ENCODE measurements at places on chromosomes 5 and 9.

DNA sequence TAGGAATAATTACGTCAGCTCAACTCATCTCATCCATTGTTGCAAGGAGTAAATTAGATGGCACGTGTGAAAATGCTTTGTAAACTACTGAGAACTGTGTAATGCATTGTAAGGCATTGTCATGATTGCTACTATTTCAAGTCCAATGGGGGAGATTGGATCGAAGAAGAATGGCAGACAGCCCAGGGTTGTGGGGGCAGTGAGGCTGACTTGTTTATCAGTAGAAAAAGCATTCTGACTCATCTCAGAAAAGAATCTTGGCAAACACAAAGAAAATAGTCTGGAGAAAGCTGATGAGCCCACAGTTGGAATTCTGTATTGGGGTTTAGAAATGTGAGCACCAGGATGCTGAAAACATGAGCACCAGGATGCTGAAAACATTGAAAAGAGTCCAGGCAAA lies 28.0 kb upstream of the DAP start:
- DNase-seq, result no peak

GRCh38 chr5:173493040-173493439 lies 123.4 kb downstream of the BOD1 start:
- DNase-seq, result no peak

DNA sequence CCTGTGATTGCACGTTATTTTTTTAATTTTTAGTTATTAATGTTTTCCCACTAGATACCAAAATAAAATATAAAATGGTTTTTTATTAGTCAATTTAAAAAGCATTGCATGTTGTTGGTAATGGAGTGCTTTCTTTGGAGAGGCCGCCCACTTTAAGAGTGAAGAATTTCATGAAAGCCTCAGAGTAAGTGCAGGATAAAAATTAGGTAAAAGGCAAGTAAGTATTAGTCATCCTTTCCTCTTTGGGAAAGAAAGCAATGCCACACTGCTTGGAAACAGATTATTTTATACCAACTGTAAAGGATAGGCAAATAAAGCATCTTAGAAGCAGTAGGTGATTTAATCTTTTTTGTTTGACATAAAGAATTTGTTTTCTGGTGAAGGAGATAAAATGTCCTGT lies 62.9 kb downstream of the HSD17B4 start:
- no peak for DNase-seq

DNA sequence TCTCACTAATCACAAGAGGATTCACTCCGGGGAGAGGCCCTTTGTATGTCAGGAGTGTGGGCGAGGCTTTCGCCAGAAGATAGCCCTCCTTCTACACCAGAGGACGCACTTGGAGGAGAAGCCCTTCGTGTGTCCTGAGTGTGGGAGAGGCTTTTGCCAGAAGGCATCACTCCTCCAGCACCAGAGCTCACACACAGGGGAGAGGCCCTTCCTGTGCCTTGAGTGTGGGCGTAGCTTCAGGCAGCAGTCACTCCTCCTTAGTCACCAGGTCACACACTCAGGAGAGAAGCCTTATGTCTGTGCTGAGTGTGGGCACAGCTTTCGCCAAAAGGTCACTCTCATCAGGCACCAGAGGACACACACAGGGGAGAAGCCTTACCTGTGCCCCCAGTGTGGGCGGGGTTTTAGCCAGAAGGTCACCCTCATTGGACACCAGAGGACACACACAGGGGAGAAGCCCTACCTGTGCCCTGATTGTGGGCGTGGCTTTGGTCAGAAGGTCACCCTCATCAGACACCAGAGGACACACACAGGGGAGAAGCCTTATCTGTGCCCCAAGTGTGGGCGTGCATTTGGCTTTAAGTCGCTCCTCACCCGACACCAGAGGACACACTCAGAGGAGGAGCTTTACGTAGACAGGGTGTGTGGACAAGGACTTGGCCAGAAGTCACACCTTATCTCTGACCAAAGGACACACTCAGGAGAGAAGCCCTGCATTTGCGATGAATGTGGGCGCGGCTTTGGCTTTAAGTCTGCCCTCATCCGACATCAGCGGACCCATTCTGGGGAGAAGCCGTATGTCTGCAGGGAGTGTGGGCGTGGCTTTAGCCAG lies 27.8 kb downstream of the NUTM2F start:
- DNase-seq, result no peak

DNA sequence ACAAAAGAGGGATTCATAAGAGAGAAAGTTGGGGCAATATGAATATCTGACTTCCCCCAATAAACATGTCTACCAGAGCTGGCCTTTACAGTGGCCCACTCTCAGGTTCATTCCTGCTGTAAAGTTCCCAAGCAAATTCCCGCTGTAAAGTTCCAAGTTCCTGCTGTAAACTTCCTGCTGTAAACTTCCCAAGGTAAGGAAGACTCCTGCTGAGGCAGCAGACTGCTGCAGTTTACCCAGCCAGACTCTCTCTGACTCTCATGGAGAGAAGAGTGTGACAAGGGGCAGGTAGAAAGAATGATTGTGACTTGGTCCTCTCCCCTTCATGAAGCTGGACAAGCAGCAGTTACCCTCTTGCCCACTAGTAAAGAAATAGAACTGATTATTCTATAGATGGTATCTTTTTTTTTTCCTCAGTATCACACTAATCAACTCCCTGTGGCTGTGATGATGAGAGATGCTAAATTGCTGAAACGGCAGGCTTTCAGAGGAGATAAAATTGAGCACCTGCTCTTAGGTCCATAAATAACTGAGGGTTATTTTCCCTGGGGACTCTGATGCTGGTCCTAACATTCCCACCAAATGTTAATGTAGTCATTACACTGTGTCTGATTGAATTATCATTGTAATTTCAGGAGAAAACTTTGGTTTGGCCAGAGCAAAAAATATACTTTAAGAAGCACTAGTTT lies 220.4 kb downstream of the PARP8 start:
- no peak for DNase-seq

GRCh38 chr5:106966686-106967315 lies 703.9 kb downstream of the EFNA5 start:
- no peak for DNase-seq

- DNase-seq, result no peak
Observed at GRCh38 chr5:73189871-73190376, 16.9 kb downstream of the TMEM174 start.

DNA sequence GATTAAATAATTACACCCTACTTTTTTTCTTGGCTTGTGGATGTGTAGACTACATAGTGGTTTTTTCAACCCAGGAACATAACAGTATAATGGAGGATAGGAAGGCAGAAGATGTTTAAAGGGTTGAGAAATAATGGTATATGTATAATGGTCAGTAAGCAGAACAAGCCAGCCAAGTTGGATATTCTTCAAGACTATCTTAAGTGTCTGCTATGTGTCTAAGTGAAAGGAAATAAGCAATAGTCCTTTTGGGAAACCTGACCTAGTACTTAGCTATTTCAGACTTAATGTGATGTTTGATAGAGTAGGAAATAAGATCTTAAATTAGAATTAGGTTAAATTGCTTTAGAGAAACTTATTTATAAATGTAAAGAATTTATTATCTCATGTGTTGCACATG lies 85.7 kb downstream of the PTPDC1 start:
- DNase-seq, result no peak

GRCh38 chr5:111694133-111694532 lies 62.9 kb downstream of the NREP start:
- no peak for DNase-seq

GRCh38 chr9:74458832-74459231 lies 38.3 kb upstream of the RORB start:
- DNase-seq, result no peak

- DNase-seq, result no peak
Observed at GRCh38 chr5:20974426-20974825, 986.4 kb upstream of the CDH18 start.

- DNase-seq, result no peak
Observed at GRCh38 chr9:5459289-5459829, 9.0 kb downstream of the CD274 start.

GRCh38 chr9:97572196-97572891 lies 60.8 kb downstream of the TSTD2 start:
- no peak for DNase-seq

GRCh38 chr9:93391898-93392297 lies 59.6 kb upstream of the FAM120A start:
- no peak for DNase-seq

GRCh38 chr5:94793816-94794198 lies 175.3 kb downstream of the SLF1 start:
- no peak for DNase-seq

GRCh38 chr5:134554319-134555222 lies 29.1 kb downstream of the JADE2 start:
- peak; percentile 39 for DNase-seq

DNA sequence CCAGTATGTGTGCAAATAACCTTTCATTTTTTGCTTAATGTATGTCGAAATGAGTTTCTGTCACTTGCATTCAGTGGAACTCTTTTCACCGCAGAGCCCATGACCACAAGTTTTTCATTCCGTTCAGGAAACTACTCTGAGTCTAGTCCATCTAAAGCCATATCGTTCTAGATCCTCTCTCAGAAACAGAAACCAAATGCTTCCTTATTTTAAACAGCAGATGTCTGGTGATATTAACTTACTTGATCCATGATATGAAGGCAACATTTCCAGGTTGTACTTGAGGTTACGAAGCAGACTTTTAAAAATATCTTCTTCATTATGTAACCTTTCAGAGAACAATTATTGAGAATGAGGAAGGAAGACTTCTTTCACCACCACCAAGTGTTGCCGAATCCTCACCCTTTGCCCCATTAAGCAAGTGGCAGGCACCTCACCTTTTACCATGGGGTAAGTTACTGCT lies 72.4 kb upstream of the GNAQ start:
- no peak for DNase-seq

DNA sequence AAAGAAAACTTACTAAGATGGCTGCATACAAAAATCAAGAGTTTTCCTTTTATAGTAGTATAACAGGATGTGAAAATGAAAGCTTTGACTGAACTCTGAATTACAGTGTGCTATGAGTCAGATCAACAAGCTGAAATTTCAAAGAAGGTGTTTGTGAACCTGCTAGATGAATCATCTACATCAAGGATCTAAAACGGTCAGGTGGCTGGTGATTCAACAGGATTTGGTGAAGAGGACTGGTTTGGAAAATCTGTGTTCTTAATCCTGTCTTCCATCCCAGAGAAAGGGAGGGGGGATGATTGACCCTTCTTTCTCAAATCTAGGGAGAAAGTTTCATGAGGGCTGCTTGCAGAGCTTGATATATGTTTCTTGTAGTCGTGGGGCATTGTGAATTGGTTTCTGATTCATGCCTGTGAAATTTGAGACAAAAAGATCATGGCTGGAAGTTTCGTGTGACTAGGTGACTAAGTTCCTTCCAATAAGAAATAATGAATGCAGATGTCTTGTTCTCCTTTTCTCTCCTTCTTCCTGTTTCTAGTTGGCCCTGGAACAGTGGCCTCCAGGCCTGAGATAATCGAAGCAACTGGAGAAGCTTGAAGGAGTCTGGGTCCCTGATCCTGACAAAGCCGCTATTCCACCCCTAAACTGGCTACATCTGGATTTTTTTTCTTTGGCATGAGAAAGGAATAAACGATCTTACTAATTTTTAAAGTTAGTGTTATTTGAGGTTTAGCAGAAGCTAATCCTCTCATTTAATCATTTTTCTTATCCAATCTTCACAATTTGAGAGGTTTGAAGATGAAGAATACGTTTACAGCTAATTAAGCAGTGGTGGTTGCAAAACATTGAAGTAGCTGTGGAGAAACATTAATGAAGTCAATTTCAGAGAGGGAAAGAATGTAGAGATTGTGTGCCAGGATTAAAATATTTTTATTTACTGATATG lies 67.2 kb downstream of the MRPS30 start:
- DNase-seq, result no peak

- DNase-seq, result no peak
Observed at GRCh38 chr5:103801681-103802080, 239.1 kb upstream of the NUDT12 start.

DNA sequence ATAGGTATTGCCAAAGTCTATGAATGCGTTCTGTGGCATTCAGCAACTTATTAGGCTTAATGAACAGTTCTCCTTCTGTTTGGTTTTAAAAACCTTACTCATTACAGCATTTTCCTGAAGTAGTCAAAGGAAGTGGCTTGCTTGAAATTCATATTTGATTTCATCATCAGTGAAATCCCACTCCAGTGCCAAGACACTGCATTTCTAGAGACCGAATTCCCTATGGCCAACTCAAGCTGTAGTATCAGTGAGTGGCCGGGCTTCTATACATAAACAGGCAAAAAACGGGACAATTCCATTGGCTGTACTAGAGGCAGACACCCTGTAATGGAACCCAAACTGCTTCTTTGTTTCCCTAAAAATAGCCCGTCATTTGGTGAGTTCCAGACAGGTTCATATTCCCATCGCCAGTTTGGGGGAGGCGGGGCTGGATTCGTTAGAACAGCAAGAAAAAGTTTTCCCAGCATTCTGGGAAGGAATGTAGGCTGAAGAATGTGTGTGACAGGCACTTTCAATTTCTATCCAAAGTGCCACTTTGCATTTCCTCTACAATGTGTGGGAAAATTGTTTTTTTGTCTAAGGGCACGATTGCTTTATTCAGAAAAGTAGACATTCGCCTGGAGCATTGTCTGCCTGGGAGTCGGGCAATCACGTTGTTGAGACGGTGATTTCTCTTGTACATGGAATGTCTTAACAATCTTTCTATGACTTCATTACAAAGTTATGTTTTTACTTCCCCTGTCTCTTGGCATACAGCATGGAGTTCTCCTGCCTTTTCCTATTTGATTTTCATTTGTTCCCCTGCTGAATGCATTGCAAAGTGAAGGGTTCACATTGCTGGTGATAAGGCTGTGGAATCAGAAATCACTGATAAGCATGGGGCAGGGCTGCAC lies 141.8 kb upstream of the MAST4 start:
- no peak for DNase-seq

GRCh38 chr9:8871396-8871795 lies 1071.8 kb upstream of the DMAC1 start:
- DNase-seq, result no peak

- DNase-seq, result no peak
Observed at GRCh38 chr9:77435688-77436087, 212.4 kb downstream of the GNA14 start.

DNA sequence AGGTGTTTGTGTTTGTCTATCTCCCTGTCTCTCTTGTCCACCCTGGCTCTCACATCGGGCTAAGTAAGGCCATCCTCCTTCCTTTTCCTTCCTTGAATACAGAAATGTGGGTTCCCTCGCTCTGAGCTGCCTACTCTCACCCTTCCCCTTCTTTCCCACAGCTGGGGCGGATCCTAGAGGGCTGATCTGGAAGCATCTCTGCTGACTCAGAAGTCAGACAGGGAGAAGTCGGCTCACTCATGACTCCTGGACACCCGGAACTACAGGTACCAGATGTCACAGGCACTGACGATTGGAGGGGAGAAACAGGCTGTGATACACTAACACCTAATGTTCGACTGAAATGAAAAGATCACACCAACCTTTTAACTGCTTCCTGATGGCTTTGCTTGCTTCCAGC lies 41.3 kb downstream of the PTPN3 start:
- no peak for DNase-seq

GRCh38 chr9:93500571-93501298 lies 47.4 kb upstream of the FAM120AOS start:
- DNase-seq, result no peak

GRCh38 chr5:61596265-61596664 lies 264.2 kb downstream of the ZSWIM6 start:
- no peak for DNase-seq

Data from stimulated activated CD4-positive, alpha-beta T cell treated with anti-CD3 and anti-CD28 coated beads, Interleukin-12 subunit alpha, Interleukin-12 subunit beta, amount 100 ng/mL, for 24 hours (primary cell).